Stimulated activated CD8-positive, alpha-beta memory T cell treated with anti-CD3 and anti-CD28 coated beads, Interleukin-4, amount 100 ng/mL, for 1 hour (primary cell): ENCODE measurements at places on chromosomes 11 and 22.

DNA sequence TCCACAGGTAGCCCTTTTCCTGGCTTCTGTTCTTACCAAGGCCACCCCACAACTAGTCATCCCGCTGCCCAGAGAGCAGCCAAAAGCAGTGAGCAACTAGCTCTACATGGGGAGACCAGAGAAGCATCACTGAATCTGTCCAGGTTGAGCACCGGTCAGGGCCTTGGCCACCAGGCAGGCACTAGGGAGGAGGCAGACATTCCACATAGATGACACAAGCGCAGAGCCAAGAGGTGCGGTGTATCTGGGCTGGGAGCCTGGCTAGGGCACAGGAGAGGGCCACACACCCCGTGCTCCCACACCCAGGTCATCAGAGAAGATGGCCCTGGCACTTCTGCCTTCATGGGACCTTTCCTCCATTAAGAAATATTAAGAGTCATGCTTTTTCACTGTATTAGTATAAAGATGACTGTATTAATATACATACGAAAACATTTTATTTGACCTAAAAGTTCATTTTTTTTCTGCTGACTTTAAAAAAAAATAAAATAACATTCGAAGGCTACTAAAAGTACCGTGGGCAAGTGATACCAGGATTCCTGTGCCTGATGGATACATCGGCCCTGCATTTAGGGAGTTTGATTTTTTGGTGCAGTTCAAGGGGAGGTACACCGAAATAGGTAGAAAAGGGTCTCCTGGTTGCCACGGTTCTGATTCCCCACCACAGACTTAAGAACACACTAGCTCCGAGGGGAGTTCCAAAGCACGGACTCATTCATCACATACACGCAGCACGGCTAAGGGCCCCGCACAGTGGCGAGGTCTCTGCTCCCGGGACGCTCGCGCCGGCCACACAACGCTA is 1.2 kb downstream of the DGCR2 start:
- DNase-seq: no peak

GRCh38 chr22:42799461-42800405 is 57.3 kb downstream of the ARFGAP3 start:
- no peak for DNase-seq

DNA sequence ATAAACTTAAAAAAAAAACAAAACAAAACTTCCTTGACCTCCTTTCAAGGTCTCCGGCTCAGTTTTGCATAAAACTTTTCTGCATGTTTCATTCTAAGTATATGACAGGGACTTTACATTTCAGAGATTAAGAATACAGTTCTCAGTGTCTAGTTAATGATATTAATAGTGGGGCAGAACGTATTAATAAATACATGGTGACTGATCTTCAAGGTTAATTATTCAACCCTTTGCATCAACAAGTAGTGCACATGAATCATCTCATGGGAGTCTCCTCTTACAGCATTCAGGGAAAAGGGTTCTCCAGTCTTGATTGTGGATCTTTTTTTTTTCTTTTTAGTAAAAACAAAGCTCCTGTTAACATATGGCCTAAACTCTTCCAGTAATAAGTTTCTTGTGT is 146.8 kb downstream of the KIRREL3 start:
- DNase-seq: no peak

DNA sequence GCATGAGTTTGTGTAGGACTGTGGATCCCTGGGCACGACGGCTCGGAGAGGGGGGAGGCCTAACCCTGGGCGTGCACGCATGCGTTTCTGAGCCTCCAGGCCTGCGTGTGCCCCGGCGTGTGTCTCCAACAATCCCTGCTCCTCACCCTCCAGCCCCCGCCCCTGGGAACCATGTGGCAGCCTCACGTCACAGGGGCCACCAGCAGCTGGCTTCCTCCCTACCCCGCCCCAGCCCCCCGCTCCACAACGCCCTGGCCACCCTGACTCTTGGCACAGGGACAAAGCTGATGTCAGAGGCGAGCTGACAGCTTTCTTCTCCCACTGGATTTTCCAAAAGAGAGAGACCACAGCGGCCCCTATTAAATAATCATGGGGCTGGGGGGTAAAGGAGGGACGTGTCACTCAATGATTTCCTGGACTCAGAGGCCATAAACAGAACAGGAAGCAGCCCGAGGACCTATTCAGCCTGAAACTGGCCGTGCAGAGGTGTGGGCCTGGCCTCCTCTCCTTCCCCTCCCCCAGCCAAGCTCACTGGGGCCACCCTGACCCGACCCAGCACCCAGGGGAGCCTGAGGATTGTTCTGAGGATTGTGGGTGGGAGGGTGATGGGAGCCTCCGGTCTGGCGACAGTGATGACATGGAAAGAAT is 6.8 kb upstream of the LIF start:
- no peak for DNase-seq

DNA sequence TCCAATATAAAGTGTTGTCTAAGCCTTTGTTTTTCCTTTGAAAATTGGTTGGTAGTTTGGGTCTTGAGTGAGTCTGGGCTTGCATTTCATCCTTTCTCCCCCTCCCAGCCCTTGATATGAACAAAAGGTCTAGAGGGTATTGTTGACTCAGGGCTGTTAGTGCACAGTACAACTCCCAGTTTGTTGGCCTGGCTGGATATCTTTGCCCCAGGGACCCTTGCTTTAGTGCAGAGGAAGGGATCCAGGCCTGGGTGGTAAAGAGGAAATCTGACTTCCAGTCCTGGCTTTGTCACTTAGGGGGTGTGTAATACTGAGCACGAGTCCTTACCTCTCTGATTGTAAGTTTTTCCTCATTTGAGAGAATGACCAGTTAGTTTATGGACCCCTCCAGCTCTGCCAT is 330.4 kb downstream of the TMEM135 start:
- DNase-seq: no peak

- DNase-seq: no peak
These were observed 76.7 kb downstream of the PISD start for GRCh38 chr22:31585161-31585859.

GRCh38 chr11:70532731-70533130 is 134.4 kb downstream of the CTTN start:
- DNase-seq: no peak

GRCh38 chr22:21632237-21632895 is at the start of gene CCDC116:
Gene CCDC116, plus strand, starts transcription at chr22:21632760. Its CDS starts 422 bp downstream, at chr22:21633182.
- DNase-seq: no peak

DNA sequence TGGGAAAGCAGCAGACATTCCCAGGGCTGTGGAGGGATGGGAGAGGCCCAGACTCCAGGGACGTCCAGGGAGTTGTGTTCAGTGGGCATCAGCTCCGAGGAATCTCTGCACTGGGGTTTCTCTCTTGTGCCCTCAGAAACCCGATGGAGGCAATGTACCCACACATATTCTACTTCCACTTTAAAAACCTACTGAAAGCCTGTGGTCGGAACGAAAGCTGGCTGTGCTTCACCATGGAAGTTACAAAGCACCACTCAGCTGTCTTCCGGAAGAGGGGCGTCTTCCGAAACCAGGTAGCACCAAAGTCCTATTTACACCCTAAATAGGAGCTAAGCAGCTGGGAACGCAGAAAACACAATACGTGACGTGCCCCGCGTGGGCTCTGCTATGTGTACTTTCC is 8.3 kb downstream of the APOBEC3D start:
- DNase-seq: no peak

DNA sequence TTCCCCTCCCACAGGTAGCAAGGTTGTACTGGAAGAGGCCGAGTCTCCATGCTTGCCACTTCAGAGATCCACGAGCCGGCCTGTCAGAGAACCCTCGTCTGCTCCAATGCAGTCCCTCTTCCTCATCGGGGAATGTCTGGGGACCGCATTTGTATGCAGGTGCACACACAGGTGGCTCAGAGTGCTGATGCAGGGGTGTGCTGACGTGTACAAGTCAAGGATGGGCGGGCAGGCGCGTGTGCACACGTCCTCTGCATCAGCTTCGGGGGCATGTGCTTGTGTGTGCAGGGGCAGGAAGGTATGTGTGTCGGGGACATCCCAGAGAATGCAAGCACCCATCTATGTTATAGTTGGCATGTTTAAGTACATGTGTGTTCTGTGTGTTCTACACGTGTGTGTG is 49.4 kb downstream of the ELFN2 start:
- no peak for DNase-seq

GRCh38 chr11:15591112-15591537 is 476.4 kb downstream of the INSC start:
- no peak for DNase-seq

DNA sequence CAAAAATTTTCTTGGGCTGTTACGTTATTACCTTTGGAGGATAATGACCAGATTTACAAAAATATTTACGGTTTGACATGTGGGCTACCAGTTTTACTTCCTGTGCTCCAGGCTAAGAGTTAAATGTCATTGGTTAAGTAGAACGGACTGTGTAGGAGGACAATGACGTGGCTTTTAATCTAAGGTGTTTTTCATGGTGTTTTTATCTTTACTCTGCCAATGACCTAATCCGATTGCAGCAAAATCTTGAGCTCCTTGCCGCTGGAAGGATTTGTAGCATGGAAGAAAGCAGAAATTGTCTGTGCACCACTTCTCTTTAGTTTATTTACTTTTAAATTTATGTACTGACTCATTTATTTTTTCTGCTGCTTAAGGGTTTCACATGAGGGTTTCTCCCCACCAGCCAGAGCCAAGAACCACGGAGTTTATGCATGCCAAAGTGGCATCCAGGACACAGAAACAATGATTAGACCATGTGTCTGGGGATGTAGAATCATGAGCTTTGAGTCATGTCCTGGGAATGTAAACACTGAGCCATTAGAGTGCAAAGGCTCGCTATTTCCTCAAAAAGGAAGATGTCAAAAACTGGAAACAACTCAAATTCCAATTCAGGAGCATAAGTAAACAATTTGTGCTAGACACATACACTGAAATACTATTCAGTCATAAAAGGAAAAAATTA is 1.9 kb upstream of the CARD16 start:
- DNase-seq: no peak

- DNase-seq: no peak
These were observed 36.9 kb downstream of the PTPRJ start for GRCh38 chr11:48017105-48017830.

DNA sequence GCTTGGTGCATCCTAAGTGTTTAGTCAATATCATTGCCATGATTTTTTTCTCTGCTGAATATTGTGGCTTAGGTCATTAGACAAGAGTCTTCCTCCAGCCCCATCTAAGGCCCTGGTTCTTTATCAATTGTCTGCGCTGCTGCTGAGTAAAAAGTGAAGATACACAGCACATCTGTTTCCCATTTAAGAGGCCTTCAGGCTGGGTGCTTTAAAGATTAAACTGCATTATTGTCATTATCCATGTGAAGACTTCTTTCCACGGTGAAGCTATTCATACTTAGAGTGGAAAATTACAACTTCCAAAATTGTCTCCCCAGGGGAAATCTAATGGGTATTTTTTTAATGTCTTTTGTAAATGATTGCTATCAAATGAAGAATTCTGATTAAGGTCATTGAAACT is 719.8 kb upstream of the LRRC4C start:
- DNase-seq: no peak

- no peak for DNase-seq
These were observed 129.5 kb upstream of the SORL1-AS1 start for GRCh38 chr11:121582296-121582695.

GRCh38 chr22:32532820-32533128 is 58.2 kb downstream of the FBXO7 start:
- no peak for DNase-seq

GRCh38 chr11:1773994-1774550 is 10.3 kb upstream of the CTSD start:
- no peak for DNase-seq

DNA sequence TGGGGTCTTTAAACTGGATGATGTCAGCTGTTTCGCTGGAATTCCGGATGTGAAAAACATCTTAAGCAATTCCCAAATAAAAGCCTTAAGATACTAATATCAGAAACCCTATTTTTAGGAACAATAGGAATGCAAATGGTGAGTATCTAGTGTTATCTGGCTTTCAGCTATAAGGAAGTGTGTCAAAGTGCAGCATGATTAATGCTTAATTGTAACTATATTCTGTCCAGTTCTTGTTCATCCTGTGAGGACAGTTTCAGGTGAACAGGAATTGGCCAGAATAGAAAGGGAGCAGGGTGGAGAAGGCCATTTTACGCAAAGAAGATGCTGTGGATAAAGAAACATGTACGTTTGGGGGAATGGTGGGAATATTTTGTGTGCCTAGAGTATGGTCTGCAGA is 108.2 kb downstream of the RASSF10 start:
- no peak for DNase-seq

GRCh38 chr11:115607621-115608221 is 103.5 kb upstream of the CADM1 start:
- no peak for DNase-seq

GRCh38 chr11:110621826-110622225 is 90.4 kb downstream of the ARHGAP20 start:
- DNase-seq: no peak

DNA sequence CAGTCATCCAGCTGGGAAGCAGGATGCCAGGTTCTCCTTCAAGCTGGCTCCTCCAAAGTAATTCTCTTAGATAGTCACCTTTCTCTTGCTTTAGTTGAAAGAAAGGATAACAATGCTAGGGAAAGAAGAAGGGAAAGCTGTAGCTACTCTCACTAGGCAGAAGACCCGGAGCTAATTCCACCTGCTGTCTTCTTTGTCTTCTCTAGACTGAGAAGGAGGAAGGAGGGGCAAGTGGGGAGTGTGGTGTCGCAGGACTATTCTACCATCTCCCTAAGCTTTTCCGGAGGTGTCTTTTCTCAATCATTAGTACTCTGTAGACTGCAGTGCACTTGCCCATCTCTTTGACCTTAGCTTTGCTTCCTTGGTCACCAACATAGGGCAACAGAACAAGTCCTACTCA is 162.8 kb downstream of the NCAM1 start:
- no peak for DNase-seq

DNA sequence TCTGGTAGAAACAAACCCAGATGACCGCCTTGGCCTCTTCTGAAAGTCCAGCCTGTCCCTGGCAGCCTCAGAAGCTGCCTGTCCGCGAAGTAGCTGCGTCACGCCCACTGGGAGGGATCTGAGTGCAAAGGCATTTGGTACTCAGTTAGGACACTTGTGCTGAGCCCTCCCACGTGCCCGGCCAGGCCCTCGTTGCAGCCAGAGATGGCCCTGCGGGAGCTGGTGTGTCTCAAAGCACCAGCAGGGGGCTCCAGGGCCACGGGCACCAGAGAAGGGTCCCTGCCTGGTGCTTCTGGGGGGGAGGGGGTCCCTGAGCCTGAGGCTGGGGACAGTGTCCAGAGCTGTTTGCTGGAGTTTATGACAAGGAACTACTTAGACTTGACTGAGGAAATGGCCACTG is 5.8 kb downstream of the SELENOO start:
- no peak for DNase-seq

GRCh38 chr11:73381589-73381988 is 5.4 kb downstream of the RELT start:
- DNase-seq: no peak

- peak; percentile 59 for DNase-seq
These were observed at the start of gene GLB1L3 for GRCh38 chr11:134275534-134276395. Gene GLB1L3, plus strand, starts transcription at chr11:134276379. Its CDS starts 362 bp downstream, at chr11:134276741.

- no peak for DNase-seq
These were observed 20.9 kb upstream of the UPB1 start for GRCh38 chr22:24474221-24474620.

DNA sequence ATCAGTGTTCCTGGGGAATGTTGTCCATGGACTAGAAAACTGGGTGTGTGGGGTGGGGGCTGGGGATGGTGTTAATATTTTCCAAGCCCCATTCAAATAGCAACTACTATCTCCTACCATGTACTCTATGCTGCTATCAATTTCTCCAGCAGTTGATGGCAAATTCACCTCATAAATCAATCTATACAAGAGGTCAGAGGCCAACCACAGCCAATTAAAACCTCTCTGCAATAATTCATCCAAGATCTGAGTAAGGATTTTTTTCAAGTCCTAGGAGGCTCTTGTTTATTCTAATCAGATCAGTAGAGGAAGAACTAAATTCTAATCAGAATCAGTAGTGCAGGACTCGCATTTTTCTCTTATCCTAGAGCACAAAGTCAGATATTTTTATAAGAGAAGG is 73.4 kb upstream of the WT1 start:
- no peak for DNase-seq

GRCh38 chr11:62573006-62573591 is 592 bp downstream of the EEF1G start:
- no peak for DNase-seq
